ENCODE measurements at places on chromosomes 4 and X.
A peak's percentile ranks its signal among the peaks of the same experiment; 100 is the strongest.

DNA sequence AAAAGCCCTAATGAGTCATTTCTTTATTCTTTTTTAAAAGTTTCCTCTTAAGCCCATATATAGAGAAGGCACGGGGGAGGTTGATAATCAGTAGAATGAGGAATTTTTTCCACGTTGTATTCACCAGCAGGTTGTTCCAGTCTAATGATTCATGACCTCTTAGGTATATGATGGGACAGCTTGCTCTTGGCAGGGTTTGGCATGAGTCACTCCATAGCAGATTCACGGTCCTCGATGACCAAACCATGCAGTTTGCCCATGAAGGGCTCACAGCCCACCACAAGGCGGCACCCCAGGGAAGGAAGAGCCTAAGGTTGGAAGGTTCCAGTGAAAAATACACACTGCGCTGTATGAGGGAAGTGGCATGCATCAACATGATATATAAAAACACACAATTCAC is 623.8 kb upstream of the DIPK2B start:
- DNase-seq: no peak

DNA sequence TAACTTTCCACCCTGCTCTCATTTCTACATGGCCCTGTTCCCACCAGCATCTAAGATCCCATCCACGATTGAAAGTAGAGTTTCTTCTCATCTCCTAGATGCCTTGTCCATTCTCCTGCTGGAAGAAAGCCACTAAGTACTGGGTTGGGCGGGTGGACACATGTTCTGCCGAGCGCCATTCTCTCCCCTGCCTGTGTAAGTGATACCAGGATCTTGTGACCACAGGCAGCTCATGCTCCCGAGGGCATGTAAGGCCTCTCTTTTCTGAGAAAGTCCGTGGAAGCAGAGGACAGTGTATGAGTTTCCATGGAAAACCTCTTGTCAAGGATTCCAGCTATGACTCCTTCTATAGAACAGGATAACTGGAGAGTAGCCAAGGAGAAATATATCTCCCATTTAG is 3.3 kb upstream of the SLC25A4 start:
- DNase-seq: no peak

DNA sequence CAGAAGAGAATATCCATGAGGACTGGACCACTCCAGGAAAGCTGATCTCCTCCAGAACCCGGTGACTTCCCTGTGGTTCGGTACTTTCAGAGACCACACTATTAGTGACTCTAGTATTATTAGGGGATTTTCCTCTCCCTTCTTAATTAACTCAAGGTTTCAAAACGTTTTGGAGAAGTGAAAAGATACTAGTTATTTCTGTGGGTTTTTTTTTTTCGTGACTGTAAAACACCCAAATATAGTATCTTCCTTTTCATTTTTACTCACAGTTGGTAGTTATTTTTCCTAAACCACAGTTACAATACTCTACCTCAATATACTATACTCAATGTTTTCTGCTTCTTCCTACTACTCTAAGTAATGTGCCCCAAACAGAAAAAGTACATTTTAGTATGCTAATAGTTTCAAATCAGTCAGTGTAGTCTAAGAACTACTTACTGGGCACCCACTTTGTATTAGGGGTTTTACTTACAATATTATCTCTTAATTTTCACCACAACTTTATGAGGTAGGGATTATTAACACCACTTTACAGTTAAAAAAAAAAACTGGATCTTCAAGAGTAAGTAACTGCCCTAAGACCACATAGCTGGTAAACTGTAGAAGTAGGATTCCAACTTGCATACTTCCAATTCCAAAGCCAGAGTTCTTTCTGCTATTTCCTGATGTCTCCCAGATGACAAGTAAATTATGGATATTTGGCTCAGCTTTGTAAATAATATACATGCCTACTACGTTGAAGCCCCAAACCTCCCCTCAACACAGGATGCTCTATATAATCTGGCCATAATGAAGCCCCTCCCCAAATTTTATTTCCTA is 45.0 kb downstream of the SLC9A7 start:
- DNase-seq: no peak

GRCh38 chr4:37821953-37822605 is 4.4 kb upstream of the PGM2 start:
- no peak for DNase-seq

DNA sequence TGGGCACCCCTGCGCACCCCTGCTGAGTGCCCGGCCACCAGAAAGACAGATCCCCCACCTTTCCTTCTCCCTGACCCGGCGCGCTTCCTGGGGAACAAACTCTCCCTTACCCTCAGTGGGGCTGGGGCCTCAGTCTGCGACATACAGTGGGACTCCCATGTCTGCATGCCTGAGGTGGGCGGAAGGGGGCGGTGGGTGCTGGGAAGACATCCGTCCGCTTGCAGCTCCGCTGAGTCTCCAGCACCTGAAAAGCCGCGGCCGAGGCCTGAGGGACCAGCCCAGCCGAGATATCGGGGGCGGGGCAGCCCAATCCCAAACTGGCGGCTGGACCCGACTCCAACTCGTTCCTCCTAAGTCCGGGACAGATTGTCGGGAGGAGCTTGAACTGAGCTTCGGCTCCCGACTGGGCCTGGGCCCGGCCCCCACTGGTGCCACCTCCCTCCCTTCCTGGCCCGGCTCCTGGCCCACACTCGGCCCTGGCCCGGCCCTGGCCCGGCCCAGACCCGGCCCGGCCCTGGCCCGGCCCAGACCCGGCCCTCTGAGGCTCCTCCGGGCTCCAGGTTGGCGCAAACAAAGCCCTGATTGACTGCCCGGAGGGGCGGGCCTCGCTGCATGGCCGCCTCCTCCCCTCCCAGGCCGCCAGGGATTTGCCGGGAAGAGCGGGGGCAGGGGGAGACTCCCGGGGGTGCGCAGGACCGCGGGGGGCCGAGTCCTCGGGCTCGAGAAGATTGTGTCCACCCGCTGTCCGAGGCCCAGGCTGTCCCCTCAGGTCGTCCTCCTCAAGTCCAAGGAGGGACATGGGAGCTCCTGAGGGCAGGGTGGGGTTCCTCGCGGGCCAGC is 877 bp upstream of the SLC16A2 start:
- no peak for DNase-seq

- DNase-seq: no peak
Observed at GRCh38 chrX:131264665-131265064, 24.4 kb downstream of the IGSF1 start.

GRCh38 chrX:10526451-10526850 is 93.9 kb downstream of the MID1 start:
- no peak for DNase-seq

GRCh38 chr4:48064349-48064748 is 47.8 kb downstream of the NIPAL1 start:
- no peak for DNase-seq

- DNase-seq: peak; percentile 24
Observed at GRCh38 chr4:183097231-183098018, 1.6 kb upstream of the WWC2 start.

GRCh38 chr4:5772528-5773270 is 61.7 kb downstream of the EVC start:
- no peak for DNase-seq
